ENCODE measurements at places on chromosomes 3 and 15.

- DNase-seq: no peak
Observed at GRCh38 chr3:170751083-170751898, 118.7 kb downstream of the RPL22L1 start.

GRCh38 chr3:130925628-130926027 lies 31.7 kb downstream of the ATP2C1 start:
- DNase-seq: no peak

DNA sequence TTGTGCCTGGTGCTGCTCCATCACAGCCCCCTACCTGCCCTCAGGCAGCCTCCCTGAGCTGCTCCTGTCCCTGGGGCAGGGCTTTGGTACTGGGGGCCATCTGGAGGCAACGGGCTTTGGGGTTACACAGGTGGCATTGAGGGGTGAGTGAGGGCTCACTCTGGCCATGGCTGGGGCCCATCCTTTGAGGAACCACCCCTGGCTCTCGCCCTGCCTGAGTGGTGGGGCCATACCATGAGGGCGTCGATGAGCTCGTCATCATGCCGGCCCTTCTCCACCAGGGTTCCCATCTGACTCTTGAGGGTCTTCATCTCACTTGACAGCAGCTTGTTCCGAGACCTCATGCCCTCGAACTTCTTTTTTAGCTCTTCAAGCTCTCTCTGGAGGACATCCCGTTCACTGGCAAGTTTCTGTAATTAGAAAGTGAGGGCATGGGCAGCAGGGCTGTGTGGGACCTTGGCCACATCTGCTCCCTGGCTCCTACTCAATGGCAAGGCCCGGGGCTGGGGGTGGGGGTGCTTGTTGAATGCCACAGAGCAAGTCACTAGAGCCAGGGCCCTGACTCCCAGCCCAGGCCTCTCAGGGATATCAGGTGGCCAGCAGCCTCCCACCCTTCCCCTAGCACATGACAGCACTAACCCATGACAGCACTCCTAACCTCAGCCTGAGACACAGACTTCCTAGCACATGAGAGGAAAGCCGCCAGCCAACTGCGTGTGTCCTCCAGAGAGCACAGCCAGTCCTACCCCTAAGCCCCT lies 33.5 kb downstream of the CCDC13 start:
- no peak for DNase-seq

DNA sequence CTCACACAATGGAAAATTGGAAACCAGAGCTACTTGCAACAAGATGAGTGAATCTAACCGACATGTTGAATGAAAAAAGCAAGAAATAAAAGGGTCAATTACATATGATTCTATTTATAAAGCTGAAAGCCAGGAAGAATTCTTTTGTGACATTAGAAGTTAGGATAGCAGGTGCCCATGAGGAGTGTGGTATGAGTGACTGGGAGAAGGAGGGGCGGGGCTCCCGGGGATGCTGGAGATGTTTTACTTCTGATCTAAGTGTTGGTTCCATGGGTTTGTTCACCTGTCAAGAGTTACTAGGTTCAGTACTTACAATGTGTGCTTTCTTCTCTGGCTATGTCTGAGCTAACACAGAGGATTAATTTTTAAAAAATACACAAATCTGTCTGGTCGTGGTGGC lies 60.8 kb downstream of the NSMCE3 start:
- no peak for DNase-seq

DNA sequence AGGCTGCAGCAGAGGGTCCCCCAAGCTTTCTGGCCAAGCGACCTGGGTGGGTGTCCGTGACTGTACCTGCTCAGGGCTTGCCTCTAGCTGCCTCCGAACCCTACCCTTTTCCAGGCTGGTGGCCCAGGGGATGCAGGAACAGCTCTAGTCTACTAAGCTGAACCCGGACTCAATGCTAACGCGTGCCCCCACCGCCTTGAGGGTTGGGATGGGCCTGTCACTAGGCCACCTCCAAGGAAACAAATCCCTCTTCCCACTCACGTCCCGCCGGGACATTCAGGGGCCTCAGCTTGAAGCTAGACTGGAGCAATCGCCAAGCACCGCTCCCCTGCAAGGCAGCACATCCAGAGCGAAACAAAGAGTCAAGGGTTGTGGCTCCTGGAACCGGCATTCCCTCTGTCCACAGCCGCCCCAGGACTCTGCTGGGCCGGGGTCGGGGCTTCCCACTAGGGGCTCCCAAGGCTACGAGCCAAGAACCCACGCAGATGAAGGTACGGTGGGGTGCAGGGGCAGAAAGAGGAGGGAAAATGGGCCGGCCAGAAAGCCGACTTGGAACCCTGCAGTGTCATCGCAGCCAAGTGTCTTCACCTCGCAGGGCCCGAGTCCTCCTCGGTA lies 2.9 kb downstream of the FBXL22 start:
- DNase-seq: no peak

DNA sequence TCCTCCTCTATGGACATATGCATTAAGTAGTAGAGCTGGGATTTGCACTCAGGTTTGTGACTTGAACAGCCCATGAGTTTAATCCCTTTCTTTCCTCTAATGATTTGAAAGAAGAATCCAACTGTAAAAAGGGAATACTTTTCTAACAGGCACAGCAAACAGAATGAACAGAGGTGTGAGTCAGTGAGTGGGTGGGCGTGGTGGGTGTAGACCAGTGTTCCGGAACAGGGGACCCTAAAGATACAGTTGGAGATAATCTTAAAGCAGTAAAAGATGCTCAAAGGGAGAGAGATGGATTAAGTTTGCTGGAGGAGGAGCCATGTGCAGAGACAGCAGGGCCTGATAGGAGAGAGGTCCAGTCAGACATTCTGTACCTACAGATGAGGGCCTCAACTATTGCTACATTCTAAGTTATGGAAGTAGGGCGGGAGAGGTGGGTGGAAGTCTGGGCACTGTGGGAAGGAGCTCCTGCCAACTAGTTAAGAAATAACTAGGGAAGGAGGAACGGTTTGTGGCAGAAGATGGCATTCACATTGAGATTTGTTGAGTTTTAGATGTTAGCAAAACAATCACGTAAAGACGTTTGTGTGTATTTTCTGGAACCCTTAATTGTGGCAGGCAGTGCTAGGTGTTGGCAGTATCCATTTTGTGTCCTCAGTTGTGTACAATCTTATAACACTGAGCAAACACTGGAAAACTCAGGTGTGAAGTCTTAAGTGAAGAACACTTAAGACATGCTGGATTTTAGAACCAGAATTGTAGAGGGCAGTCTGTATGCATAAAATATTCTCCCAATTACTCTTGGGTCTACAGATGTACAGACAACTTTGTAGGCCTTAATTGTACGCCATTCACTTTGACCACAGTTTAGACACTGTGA lies 511.0 kb downstream of the GRM7 start:
- DNase-seq: peak; percentile 28

GRCh38 chr3:188282871-188283270 lies 128.9 kb downstream of the LPP start:
- DNase-seq: no peak

DNA sequence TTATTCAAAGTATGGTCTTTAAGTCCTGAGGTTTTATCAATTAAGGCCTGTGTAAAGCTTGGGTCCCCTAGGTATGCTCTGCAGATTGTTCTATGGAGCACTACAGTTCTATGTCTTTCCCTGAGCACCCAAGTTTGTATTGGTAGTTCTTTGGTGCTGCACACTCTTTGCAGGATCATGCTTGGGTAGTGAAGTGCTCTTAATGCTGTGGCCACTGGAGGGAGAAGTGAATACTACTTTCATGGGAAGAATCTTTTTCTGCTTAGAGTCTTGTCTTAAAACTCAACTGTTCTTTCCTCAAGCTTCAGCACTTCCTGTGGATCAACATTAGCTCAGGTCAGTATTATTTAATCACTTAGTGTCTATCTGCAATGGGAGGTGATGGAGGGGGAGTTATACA lies 93.6 kb upstream of the CFAP20DC start:
- DNase-seq: no peak

DNA sequence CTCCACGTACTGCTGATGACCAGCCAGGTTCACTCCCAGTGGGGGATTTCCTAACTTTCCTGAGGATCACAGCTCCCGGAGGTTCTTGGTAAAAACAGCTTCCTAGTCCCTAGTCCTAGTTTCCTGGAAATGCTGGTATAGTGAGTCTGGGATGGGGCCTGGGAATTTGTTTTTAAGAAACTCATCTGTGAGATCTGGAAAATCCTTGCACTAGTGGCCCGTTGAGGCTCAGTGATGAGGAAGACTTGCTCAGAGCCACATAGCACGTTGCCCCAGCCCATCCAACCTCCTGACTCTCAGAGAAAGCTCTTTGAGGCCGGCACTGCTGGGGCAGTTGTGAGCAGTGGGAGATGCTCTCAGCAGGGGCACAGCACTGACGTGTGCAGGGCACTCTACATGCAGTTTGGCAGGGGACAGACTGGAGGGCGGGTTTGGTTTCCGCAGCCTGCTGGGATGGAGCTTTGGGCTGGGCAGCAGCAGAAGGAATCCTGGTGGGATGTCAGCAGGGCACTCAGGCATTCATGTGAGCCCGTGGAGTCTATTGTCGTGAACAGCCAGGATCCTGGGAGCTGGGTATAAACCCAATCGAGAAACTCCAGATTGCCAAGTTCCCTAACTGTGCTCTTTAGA lies 31.6 kb downstream of the SAXO2 start:
- no peak for DNase-seq

DNA sequence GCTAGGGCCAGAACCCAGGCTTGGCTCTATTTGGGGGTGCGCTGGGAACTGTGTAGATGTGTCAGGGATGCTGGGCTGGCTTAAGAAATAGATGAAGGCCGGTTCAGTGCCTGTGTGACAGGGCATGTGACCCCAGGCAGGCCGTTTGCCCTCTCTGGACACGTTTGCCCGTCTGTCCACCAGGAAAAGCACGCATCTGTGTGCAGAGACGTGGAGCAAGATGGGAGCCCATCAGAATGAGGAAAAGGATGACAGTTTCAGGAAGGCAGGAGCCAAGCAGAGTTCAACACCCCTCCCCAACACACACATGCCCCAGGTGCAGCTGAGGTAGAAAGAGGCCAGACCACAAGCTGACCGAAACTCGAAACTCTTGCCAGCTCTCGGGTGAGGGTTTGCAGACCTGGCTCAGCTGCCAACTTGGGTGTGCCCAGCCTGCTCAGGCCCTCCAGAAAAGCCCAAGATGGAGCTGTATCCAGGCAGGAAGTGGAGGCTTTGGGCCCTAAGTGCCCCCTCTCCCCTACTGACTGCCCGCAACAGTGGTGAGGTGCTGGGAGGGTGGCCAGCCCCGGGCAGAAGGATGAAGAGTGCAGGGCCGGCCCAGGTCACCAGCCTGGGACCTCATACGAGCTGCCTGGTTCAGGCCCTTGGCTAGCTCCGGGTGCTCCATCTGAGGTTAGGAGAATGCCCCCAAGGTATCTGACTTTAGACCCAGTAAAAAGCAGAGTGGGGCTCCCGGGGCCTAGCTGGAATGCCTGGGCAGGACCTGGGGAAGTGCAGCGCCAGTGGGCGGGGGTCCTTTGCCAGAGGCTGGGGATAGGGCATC lies 10.2 kb upstream of the MESP1 start:
- DNase-seq: no peak

DNA sequence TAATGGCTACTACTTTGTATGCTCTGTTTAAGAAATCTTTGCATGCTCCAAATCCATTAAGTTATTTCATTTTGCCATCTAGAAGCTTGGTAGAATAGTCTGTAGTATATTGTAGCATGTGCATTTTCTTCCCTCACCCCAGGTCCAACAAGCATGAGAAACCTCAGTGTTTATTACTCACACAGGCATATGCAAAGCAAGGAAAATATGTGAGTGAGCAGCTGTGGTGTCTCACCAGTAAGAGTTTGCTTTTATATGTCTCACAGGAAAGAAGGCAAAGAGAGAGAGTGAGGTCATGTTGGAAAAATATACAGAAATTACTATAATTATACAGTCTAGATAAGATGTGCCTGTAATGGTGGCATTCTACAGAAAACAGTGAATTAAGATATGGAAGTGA lies 312.5 kb downstream of the C3orf38 start:
- DNase-seq: no peak

- DNase-seq: no peak
Observed at GRCh38 chr3:80297720-80298119, 529.9 kb upstream of the ROBO1 start.

GRCh38 chr3:127734754-127735473 lies 62.2 kb downstream of the ABTB1 start:
- no peak for DNase-seq

- no peak for DNase-seq
Observed at GRCh38 chr15:71223516-71223915, 108.2 kb downstream of the THSD4 start.

DNA sequence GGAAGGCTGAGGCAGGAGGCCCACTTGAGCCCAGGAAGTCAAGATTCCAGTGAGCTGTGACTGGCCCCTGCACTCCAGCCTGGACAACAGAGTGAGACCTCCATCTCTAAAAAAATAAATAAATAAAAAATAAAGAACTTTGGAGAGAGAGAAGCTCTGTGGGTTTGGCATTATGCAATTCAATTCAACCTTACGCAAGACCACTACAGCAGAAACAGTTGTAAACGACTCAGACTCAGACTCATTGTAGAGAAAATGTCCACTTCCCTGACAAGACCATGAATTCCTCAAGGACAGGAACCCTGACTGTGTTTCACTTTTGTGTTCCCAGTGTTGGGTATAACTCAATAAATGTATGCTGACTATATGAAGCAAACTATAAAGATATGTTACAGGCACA lies 90.3 kb upstream of the C3orf80 start:
- no peak for DNase-seq

- no peak for DNase-seq
Observed at GRCh38 chr15:88243895-88244787, 12.4 kb downstream of the NTRK3 start.

GRCh38 chr3:157844800-157845565 lies 261.2 kb downstream of the SHOX2 start:
- no peak for DNase-seq

DNA sequence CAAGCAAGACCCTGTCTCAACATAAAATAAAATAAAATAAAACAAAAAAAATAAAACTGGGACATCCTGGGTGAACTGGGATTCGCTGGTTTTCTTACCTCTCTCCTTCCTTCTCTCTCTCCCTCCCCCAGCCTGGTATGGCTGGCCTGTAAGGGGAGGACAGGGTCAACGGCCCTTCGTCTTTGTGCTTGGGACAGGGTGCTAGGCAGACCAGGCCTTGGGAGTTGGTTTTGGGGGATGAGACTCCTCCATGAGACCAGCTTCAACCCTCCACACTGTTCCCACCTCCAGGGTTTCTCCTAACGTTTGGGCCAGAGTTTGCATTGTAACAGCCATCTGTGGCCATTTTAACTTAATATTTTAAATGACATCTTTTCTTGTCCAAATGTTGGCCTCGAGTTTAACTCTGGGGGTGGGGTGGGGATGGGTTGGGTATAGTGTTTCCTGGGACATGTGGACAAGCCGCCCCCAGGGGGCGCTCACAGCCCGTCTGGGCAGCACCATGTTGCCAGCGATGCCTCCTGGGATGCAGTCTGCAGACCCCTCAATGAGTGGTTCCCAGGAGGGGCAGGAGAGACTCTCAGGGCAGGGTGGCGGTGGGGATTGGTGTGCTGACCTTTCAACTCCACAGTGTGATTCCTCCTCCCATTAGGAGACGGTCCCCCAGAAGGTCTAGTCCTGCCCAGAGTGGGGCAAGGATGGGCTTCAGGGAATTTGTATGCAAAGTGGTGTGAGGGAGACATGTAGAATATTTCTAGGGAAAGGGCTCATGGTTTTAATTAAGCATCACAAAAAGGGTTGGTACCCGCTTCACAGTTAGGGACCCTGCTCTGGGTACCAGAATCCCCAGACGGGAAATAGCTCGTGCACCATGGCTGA lies 37.7 kb upstream of the LCTL start:
- DNase-seq: peak; percentile 91
